Ammon's horn (tissue), 1 donor: ENCODE measurements at places on chromosomes 1 and 21.

DNA sequence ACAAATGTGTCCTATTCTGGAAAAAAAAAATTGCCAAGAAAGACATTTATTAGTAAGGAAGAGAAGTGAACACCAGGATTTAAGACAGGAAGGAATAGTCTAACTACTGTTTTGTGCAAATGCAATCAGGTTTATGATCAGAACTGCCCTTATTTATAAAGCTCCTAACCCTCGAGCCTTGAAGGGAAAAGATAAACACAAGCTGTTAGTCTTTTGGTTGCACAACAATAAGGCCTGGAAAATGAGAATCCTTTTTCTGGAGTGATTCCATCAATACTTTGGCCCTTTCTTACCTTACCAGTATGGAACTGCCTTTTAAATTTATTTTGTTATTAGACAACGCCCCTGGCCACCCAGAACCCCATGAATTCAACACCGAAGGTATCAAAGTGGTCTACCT is 52.9 kb downstream of the SNRPE start:
- DNase-seq: no peak

DNA sequence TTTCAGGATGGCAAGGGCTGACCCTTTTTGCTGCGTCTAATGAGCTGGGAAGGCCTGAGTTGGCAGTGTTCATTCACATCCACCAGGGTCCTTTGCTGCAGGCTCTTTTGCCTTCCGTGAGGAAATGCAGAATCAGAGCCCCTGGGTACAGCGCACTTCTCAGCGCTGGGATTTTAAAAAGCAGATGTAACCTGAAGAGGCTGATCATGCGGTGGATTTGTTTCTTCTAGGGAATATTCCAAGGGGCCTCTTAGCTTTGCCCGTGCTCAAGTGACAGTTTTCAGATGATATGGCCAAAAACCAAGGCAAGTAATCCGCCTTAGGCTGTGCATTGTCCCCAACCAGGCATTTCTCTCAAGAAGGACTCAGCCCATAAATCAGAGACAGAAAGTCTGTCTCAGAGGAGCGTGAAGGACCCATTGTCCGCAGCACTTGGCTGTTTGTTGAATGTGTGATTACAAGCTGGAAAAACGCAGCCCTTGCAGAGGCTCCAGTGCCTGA is 237.6 kb downstream of the PTPRC start:
- DNase-seq: peak; percentile 66

DNA sequence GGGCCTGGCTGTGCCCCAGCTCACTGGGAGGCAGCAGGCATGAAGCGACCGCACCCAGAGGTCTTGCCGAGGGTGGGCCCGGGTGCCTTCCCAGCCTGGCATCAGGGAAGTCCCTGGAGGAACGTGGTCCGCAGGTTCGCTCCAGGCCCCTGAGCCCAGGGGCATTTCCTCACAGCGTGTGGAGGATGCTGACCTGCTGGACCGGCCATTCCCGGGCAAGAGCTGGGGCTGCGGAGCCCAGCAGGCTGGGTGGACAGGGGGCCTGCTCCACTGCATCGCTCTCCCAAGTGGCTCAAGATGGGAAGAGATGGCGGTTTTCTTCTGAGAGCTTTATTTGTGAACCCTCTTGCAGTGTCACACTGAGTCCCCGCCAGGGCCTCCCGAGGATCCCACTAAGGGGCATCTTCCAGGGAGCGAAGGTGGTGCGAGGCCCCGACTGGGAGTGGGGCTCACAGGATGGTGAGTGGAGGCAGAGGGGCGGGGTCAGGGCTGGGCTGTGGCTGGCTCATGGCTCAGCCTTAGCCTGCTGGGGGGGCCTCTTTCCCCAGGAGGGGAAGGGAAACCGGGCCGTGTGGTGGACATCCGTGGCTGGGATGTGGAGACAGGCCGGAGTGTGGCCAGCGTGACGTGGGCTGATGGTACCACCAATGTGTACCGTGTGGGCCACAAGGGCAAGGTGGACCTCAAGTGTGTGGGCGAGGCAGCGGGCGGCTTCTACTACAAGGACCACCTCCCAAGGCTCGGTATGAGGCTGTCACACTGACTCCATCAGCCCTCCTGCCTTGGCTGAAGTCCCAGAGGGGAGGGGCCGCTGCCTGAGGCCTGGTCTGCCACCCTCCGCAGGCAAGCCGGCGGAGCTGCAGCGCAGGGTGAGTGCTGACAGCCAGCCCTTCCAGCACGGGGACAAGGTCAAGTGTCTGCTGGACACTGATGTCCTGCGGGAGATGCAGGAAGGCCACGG is 7.2 kb upstream of the MMP23B start:
- no peak for DNase-seq

DNA sequence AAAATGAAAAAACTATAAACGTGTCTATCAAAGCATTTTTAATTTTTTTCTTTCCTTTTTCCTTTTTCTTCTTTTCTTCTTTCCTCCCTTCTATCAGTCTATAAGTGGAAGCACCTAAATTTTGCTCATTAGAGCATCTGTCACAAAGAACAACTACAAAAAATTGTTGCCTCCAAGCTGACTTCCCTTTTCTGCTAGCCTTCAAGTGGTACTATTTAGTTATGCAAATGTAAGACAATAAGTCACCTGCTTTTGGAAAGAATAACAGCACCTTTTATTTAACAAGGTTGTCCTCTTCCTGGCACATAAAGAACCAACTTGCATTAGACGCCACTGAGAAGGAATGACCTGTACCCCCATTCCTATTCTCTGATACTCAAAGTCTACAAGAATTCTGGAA is 45.0 kb upstream of the C1orf53 start:
- no peak for DNase-seq

DNA sequence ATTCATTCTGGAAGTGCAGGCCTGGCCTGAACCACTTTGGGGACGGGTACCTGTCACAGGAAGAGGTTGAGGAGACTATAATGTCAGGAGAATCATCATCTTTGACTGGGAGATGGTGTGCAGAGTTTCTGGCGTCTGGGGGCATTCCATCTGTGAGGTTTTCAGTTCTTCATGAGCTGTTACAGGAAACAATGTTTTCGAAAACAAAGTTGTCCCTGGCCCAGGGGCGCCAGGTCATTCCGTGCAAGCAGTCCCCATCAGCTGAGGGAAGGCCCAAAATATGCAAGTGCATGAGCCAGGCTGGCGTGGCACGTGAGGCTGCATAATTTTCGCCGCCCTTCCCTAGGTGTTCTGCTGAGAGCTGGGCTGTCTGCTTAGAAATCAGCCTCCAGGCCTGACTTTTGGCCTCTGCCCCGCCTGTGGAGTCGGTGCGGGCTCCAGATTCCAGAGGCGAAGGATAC is 68.4 kb upstream of the ATP5PO start:
- DNase-seq: no peak

- no peak for DNase-seq
These were observed 1.8 kb downstream of the TNFRSF1B start for GRCh38 chr1:12168451-12169160.

GRCh38 chr1:154807048-154807591 is 63.0 kb downstream of the KCNN3 start:
- DNase-seq: peak; percentile 29

GRCh38 chr1:100325415-100326324 is 26.6 kb upstream of the CDC14A start:
- DNase-seq: no peak

DNA sequence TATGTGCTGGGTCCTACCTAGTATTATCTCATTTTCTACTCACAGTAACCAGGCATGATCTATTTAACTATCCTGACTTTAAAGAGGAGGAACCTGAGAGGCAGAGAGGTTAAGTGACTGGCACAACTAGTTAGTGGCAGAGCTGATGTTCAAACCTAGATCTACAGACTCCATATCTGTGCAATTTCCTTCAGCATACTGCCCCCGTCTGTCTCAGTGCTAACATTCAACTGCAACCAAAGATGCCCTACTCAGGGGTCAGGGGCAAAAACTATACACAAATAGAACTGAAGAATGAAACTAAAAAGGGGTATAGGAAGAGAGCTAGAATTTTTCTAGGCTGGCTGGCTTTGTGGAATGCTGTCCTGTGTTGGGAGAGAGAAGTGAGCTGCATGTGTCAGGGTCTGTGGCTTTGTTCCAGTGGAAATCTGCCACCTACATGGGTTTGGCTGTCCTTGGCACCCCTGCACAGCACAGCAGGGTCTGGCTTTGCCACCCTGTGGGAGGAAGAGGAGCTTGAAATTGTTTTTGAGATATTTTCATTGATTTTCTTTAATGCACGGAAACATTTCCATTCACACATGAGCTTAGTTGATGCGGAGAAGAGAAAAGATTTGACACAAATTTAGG is 368.5 kb downstream of the RPS6KC1 start:
- DNase-seq: no peak

DNA sequence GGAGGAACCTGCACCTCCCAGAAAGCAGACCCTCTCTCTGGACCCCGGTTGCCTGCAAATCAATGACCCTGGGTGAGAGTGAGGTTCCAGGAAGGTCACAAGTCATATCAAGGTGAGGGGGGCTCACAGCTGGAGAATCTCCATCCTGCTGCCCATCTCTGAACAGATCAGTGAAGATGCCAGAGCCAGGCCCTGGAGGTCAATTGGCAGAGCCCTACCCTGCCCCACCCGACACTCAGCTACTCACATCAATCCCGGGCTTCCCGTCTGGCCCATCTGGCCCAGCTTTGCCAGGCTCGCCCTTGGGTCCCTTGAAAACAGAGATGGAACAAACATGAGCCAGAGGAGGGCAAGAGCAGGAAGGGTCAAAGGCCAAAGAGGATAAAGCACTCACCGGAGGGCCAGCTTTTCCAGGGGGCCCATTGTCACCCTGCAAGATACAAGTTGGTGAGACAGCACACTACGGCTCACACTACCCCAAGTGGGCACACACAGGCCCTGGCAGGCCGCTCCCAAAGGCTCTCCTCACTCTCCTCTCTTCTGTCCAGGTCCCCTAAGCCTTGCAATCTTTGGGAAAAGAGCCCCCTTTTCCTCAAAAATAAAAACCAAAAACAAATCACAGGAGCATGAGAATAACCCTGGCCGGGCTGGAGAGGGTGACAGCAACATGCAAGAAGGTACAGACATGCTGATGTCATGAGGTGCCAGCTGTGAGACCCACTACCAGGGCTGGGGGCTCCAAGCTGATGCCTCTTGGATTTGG is 2.9 kb downstream of the COL9A2 start:
- no peak for DNase-seq

DNA sequence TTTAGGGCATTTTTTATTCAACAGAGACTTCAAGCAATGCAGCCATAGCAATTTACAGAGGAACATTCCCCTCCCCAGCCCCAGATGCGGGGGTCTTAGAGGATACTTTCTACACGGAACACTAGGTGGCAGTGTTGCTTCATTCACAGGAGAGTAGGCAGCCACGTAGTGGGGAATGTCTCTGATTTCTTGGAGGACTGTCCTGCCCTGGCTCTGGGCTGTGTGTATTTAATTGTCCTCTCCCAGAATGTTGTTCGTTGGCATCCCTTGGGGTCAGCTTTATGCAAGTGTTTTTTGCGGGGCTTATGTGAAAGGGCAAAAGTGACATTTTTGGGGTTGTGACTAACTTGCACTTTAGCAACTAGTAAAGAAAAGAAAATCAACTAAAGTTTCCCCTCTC is 96.9 kb downstream of the PAPPA2 start:
- peak; percentile 82 for DNase-seq

DNA sequence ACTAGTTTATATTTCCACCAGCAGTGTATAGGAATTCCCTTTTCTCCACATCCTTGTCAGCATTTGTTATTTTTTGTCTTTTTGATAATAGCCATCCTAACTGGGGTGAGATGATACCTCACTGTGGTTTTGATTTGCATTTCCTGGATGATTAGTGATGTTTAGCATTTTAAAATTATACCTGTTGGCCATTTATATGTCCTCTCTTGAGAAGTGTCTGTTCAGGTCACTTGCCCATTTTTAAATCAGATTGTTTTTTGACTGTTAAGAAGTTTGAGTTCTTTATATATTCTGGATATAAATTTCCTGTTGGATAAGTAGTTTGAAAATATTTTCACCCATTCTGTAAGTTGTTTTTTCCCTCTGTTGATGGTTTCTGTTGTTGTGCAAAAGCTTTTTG is 31.0 kb upstream of the PM20D1 start:
- no peak for DNase-seq

- DNase-seq: no peak
These were observed 7.5 kb upstream of the C2CD2 start for GRCh38 chr21:41961282-41961701.

DNA sequence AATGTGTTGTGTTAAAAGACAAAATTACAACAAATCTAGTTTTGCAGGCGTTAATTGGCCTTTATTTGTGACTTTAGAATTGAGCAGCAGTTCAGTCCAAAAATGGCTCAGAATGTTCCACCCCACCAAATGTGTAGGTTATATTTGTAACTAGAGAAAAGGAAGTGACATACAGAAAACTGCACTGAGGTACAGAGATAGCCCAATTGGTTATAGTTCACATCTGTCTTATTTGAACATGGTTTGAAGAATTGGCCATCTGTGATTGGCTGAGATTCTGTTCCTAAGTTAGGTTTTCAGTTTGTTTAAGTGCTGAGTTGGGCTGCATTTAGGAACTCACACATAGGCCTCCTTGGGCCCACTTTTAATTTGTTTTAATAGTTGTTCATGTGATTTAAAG is 12.0 kb upstream of the FMO2 start:
- DNase-seq: no peak

GRCh38 chr1:209641832-209642172 is 10.4 kb downstream of the LAMB3 start:
- peak; percentile 92 for DNase-seq

DNA sequence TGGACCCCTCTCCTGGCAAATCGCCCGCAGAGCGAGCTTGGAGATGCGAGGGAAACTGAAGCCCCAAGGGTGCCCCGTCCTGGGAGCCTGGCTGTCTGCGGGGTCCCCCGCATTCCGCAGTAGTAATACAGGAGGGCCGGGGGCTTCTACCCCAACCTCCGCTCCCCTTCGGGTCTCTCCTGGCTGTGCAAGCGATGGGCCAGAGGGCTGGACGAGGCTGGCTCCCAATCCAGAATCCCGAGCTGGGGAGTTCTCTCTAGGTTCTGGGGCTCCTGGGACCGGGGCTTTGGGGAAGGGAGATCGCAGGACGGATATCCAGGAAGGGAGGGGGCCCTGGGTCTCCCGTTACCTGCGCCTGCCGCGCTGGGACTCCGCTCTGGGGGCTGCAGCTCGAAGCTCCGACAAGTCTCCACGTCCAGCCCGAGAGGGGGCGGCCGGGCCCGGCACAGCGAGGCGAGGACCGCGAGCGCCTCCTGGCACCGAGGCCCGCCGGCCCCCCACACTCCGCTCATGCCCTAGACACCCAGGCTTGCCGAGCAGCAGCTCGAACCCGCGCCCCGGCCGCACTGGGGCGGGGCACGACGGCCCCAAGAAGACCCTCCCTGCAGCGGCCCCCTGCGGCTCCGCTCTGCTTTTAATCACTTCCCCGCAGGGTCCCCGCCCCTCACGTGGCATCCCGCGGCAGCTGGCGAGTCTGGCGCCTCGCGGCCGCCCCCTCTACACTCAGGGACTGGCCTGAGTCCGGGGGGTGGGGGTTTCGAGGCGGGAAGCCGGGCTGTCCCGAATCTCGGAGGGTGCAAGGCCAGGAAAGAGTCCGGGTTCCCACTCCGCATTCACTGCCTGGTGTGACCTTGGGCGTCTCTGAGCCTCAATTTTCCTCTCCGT is at the start of gene SYT6:
SYT6 (minus strand) TSS at position 609 of the 885 bp plus-strand sequence; CDS start at position 512, 97 bp downstream.
- no peak for DNase-seq

- DNase-seq: no peak
These were observed 50.1 kb downstream of the PBX1 start for GRCh38 chr1:164609089-164609488.

GRCh38 chr1:110513511-110513910 is 5.5 kb downstream of the KCNA10 start:
- DNase-seq: no peak

GRCh38 chr1:215273838-215274516 is 191.4 kb downstream of the KCNK2 start:
- no peak for DNase-seq

GRCh38 chr1:27816921-27817630 is 13.5 kb upstream of the PPP1R8 start:
- no peak for DNase-seq

- no peak for DNase-seq
These were observed 71.4 kb downstream of the RAP1GAP start for GRCh38 chr1:21597753-21598152.
